Endodermal cell (in vitro differentiated cells): ENCODE measurements at places on chromosomes 6 and 20. TPM values are rescaled to one million over a fixed set of nuclear protein-coding genes. Genes with fewer than 3 reads are reported as not detected.

DNA sequence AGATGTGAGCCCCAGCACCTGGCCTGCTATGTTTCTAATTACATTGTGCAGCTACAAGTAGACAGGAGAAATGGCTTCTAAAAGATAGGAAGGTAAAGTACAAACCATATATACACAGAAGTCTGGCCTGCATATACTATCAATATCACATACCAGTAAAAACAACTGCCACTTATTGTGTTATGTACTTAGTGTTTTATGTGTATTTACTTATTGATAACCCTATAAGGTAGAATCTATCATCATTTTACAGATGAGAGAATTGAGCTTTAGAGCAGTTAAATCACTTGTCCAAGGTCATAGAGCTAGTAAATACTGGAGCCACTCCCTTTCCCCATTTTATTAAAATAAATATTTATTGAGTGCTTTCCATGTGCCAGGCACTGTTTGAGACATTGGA is 102.4 kb upstream of the PRDM1 start:
- no peaks in the 10 kb centered on the region for H3K36me3 ChIP-seq
- DNase-seq, result no peak
- H3K27me3 ChIP-seq, result peaks cover 71% of the 10 kb centered on the region
- H3K4me3 ChIP-seq, result no peak overlapping the region

Gene POU5F1
- 106 to 117 TPM (median 116 TPM) in 3 replicates for total RNA-seq

DNA sequence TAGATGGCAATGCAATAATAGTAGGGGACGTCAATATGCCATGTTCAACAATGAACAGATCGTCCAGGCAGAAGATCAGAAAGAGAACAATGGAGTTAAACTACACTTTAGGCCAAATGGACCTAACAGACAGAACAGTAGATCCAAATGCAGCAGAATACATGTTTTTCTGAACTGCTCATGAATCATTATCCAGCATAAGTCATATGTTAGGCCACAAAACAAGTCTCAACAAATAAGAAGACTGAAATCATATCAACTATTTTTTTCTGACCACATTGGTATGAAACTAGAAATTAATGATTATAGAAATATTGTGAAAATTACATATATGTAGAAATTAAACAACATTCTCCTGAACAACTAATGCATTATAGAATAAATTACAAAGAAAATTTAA is 10.2 kb upstream of the DEFB125 start:
- peaks cover 4% of the 10 kb centered on the region for H3K27me3 ChIP-seq
- H3K36me3 ChIP-seq, result no peaks in the 10 kb centered on the region
- no peak overlapping the region for H3K4me3 ChIP-seq
- DNase-seq, result no peak
- H3K27ac ChIP-seq, result no peak overlapping the region
- no peaks in the 10 kb centered on the region for H3K4me1 ChIP-seq

Gene CABLES2
- total RNA-seq, result 7.9 to 16.7 TPM (median 15.6 TPM) in 3 replicates

Gene SLC4A11
- total RNA-seq, result 0.87 to 4.5 TPM (median 3.8 TPM) in 3 replicates

Gene DPPA5
- total RNA-seq, result not detected in 3 replicates

Gene INSM1
- 0.21 to 0.73 TPM (median 0.57 TPM) in 3 replicates for total RNA-seq

Gene SLPI
- total RNA-seq, result not detected in 3 replicates

Gene PTPRT
- total RNA-seq, result 1.6 to 2.3 TPM (median 2.3 TPM) in 3 replicates

GRCh38 chr6:123009059-123009458 is 13.0 kb downstream of the CLVS2 start:
- H3K4me1 ChIP-seq, result no peaks in the 10 kb centered on the region
- no peak overlapping the region for H3K4me3 ChIP-seq
- no peaks in the 10 kb centered on the region for H3K27me3 ChIP-seq
- no peak for DNase-seq
- H3K36me3 ChIP-seq, result peaks cover 37% of the 10 kb centered on the region
